Vagina (tissue), 2 donors: ENCODE measurements at places on chromosomes 2 and 18. TPM values are rescaled to one million over a fixed set of nuclear protein-coding genes. Genes with fewer than 3 reads are reported as not detected.

The ICA1L gene
- total RNA-seq = 21.6 TPM

The KLF11 gene
- 30.4 TPM for total RNA-seq

The LRP2 gene
- not detected for total RNA-seq

The CXCR1 gene
- total RNA-seq = 0.49 TPM

The C2orf15 gene
- not detected for total RNA-seq

The SYT4 gene
- 4.7 TPM for total RNA-seq

The ZAP70 gene
- 16.7 TPM for total RNA-seq

The PROKR1 gene
- not detected for total RNA-seq

The ASXL3 gene
- 5.9 TPM for total RNA-seq

The LCT gene
- total RNA-seq = not detected

The SPDYA gene
- 5.2 TPM for total RNA-seq

The ATP5F1A gene
- 247 TPM for total RNA-seq

The TMEM247 gene
- total RNA-seq = not detected

The GAL3ST2 gene
- 0.98 TPM for total RNA-seq

The ABCB11 gene
- not detected for total RNA-seq

The TXNDC2 gene
- 0.49 TPM for total RNA-seq

The SGO2 gene
- total RNA-seq = 1.7 TPM

The CD207 gene
- 2.5 TPM for total RNA-seq

The CCBE1 gene
- 2.9 TPM for total RNA-seq

The VIL1 gene
- total RNA-seq = not detected

The SLC30A3 gene
- total RNA-seq = 1.2 TPM

The MERTK gene
- 15.7 TPM for total RNA-seq

The ITSN2 gene
- 52.5 TPM for total RNA-seq

The CCDC141 gene
- total RNA-seq = 2.0 TPM

The VPS4B gene
- total RNA-seq = 30.7 TPM

The PTMA gene
- total RNA-seq = 536 TPM

The ONECUT2 gene
- total RNA-seq = not detected
